ENCODE measurements at places on chromosomes 12 and 14. TPM values are rescaled to one million over a fixed set of nuclear protein-coding genes. Genes with fewer than 3 reads are reported as not detected.

GRCh38 chr12:122082621-122083356, 4.2 kb downstream of the MLXIP start:
- no peak for DNase-seq

The SERPINA5 gene
- 9.7 TPM for polyA plus RNA-seq

DNA sequence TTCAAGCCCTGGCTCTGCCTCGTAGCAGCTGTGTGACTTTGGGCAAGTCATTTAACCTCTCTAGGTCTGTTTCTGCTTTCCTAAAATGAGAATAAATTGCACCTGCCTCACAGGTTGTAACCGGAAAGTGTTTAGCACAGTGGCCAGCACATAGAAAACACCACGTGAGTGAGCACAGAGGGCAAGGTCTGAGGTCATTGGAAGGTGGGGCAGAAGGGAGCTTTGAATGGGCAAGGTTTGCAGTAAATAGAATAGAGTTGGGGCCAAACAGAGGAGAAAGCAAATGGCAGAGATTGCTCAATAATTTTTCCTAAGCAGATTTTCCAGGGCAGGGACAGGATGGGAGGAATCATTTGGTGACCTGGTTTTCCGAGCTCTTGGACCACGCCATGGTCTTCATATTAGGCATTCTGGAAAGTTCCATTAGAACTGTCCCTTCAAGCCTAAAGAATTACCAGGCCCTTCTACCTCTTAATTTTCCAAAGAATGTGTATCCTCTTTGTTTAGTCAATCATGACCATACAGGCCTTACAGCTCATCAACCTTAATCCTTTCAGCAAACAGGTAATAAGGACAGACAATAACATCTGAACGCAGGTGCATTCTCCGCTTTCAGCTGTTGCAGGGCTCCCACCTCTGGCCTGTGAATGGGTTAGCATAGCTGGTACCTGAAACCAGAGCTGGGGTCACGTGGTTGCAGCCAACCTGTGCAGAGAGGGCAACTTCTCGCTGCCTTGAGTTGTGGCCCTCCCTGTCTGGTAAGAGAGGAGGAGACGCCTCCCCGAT, 53.8 kb downstream of the VWF start:
- no peak for DNase-seq

GRCh38 chr12:40168868-40169267, 55.9 kb upstream of the LRRK2 start:
- no peak for DNase-seq

DNA sequence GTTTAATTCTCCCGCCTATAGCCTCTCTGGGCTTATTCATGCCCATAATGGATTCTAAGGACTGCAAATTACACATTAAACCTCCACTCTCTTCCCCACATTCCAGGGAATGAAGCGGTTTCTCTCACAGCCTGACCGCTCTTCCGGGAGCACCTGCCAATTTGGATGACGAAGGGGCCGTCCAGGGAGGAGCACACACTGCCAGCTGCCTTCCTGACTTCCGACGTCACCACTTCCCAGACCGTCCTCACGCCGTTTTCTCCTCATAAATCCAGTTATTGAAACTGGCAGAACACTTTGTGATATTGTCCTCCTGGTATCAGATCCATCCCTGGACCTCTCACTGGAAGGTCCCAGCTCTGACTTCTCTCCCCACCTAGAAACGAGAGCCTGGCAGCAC, 87.6 kb downstream of the GCH1 start:
- DNase-seq, result no peak

- DNase-seq, result no peak
These were observed 48.8 kb downstream of the A2M start for GRCh38 chr12:9066755-9067423.

DNA sequence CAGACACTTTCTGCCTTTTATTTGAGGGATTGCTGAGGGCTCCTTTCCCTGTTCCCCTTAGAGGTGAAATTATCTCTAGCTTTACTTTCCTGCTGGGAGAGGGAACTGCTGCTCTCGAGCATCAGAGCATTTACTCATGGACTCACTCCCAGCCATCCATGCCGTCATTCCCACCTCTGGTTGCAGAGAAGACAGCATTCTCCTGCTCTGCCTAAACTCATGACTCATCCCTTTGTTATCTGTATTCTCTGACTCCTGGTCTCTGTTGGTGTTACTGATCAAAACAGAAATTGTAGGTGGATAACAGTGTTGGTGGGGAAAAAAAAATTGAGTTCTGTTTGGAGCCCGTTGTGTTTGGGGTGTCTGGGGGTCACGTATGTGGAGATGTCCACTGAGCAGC, 159.3 kb downstream of the TTC8 start:
- DNase-seq, result no peak

DNA sequence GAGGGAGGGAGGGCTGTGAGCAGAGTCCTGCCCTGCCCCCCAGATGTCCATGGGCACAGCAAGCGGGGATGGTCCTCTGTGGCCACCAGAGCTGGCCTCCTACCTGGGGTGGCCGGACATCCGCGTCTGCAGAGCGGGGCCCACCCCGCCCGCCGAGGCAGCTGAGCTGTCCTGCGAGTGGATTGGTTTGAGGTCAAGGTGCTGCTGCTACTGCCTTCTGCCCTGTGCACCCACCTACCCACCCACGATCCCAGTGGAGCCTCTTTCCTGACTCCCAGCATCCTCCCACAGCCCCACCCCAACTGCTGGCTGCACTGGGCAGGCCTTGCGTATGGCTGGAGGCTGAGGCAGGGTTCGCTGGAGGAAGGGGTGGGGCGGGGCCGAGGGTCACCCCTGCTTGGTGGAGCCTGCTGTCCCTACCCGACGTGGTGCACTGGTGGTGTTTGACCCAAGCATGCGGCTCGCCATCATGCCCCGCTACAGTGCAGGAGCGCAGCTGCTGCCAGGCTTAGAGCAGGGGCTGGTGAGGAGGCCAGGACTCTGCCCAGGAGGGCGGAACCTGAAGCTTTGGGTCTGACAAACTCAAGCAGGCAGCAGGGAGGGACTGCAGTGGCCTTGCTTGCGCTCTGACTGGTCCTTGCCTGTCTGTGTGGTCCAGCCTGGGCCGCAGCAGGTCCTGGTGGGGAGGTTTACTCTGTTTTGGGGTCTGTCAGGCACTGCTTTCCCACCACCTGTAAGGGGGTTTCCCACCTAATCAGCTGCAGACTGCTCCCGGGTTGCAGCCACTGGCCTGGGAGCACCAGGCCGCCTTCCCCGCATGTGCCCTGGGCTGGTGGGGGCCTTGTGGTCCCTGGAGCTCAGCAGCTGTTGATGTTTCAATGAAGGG, 23.7 kb downstream of the CEP170B start:
- no peak for DNase-seq

Measured in left renal pelvis (tissue), 4 donors.